ENCODE measurements at places on chromosomes 6 and 20. TPM values are rescaled to one million over a fixed set of nuclear protein-coding genes. Genes with fewer than 3 reads are reported as not detected.

- no peak overlapping the region for H3K4me3 ChIP-seq
- DNase-seq, result no peak
- H3K27me3 ChIP-seq, result no peaks in the 10 kb centered on the region
- no peaks in the 10 kb centered on the region for H3K4me1 ChIP-seq
- no peak overlapping the region for H3K27ac ChIP-seq
Measured at GRCh38 chr6:73329201-73329600, 24.9 kb downstream of the DPPA5 start.

DNA sequence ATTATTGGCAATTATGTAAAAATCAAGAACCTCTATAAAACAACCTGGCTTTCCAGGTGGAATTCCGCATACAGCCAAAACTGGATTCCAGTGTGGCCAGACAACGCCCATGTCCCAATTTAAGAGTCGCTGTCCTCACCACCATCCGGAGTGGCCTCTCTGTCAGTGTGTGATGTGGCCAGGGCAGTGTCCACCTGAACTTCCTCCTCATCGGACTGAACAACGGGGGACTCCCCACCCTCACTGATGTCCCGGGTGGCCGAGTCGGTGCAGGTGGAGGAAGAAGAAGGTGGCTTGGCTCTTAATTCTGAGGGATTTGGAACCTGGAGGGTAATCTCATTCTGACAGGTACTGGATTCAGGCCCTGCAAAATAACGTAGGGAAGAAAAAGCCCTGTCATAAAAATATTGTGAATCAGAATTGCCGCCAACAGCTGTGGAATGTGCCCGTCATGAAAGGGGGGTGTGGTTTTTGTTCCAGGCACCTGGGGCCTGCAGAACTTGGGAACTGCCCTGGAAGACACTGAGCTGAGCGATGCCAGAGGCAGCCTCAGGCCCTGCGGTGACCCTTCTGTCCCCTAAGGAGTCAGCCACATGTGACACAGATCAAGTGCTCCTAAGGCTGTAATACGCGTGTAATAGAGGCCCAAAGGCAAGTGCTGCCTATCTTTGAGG lies 139.8 kb downstream of the DTNBP1 start:
- peaks cover 25% of the 10 kb centered on the region for H3K27me3 ChIP-seq
- no peak overlapping the region for H3K27ac ChIP-seq
- peaks cover 49% of the 10 kb centered on the region for H3K36me3 ChIP-seq
- H3K4me1 ChIP-seq, result no peaks in the 10 kb centered on the region
- DNase-seq, result no peak

DNA sequence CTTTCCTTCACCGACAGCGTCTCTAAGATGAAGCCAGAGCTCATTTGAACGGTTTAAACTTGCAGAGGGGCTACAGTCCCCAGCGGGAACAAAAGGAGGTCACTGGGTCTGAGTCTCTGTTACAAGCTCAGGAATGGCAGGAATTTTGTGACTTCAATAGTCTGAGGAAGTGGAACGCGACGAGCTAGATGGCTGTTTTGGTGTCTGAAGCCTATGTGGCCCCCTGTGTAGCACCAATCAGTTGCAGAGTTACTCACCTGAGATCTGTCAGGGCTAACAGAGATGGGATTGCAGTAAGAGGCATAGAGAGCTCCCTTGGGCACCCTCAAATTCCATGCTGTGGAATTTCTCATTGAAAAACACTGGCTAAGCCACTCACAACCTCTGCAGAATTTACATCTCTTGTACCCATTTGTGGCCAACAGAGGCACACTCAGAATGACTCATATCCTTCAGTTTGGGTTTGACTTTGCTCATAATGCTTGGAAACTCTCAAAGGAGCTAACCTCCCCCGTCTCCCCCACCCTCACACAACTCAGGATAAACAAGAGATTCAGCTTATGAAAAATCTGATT lies 7.1 kb upstream of the TCP11 start:
- no peak overlapping the region for H3K27ac ChIP-seq
- no peak overlapping the region for H3K4me3 ChIP-seq
- peaks cover 6% of the 10 kb centered on the region for H3K4me1 ChIP-seq
- no peaks in the 10 kb centered on the region for H3K36me3 ChIP-seq
- H3K27me3 ChIP-seq, result no peaks in the 10 kb centered on the region

GRCh38 chr6:167828325-167828956 lies 1.7 kb downstream of the AFDN start:
- no peaks in the 10 kb centered on the region for H3K36me3 ChIP-seq
- H3K4me1 ChIP-seq, result peaks cover 36% of the 10 kb centered on the region
- no peak for DNase-seq
- H3K4me3 ChIP-seq, result peak overlapping the region; percentile 99
- H3K27ac ChIP-seq, result peak overlapping the region; percentile 99

Gene DPPA5
- not detected for total RNA-seq

Gene CEP57L1
- total RNA-seq, result 22.7 TPM

Data from glutamatergic neuron (in vitro differentiated cells).